Forelimb muscle (tissue), 1 donor: ENCODE measurements at places on chromosomes 7 and 10.

DNA sequence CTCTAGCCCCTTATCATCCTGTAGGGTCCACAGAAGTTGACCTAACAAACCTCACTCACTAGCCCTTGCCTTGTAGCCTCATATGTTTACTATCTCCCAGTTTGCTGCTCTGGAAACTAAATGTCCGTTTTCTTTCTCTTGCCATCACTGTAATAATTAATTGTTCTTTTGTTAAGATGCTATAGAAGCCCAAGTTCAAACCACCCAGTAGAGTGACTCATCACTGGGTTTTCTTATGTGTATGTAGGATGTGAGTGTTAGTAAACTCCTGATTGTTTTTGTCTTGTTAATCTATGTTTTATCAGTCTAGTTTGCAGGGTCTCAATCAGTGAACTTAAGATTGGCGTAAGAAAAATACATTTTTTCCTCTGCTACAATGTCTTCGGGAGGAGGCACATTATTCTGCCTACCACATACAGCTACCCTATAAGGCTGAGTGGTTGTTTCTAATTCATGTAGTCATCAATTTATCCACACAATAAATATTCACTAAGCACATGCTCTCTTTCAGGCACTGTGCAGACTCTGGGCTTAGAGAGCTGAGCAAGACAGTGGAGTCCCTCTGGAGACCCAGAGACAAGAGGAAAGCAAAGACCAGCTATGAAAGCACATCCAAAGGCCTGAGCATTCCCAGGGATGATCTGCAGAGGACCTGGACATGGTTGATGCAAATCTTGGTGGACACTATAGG lies 474.1 kb upstream of the AKR1E2 start:
- no peak for DNase-seq

DNA sequence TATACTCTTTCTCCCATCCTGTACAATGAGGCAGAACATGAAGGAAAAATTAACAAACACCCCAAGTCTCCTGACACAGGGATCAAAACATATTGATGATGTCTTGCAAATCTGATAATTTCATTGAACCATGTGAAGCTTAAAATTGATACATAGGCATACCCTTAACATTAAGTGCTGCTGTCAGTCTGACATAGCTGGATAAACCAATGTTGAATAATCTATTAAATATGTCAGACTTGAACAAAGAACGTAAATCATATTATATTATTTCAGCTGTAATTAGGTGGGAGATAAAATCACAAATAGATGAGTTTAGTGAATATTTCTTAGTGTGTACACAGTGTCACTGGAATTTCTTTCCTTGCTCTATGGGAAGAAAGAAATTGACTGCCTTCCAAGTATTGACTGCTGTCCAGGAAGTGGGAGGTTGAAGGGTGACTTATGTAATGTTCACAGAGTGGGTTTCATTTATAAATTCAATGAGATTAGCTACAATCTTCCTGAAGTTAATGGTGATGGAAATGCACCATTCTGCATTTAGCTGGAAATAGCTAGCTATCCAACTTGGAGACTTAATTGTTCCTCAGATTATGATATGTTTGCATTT lies 170.8 kb downstream of the AUTS2 start:
- peak; percentile 56 for DNase-seq

- DNase-seq = no peak
Observed at GRCh38 chr10:117075064-117075463, 63.0 kb downstream of the VAX1 start.

DNA sequence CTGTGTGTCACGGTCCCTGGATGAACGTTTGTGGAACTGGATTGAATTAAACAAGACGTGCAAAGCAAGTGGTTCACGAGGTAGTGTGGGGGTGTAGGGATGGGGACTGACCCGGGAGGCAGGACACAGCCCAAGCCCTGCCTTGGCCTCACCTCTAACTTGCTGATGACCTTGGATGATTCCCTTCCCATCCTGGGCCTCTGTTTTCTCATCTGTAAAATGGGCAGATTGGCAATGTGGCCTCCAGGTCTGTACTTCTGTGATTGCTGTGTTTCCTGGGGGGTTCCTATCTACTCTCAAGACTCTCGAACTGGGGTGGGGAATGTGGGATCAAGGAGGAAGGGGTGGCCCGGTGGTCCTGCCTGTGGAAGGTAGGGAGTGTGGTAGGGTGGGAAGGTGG lies 6.0 kb upstream of the PSMG3 start:
- no peak for DNase-seq

DNA sequence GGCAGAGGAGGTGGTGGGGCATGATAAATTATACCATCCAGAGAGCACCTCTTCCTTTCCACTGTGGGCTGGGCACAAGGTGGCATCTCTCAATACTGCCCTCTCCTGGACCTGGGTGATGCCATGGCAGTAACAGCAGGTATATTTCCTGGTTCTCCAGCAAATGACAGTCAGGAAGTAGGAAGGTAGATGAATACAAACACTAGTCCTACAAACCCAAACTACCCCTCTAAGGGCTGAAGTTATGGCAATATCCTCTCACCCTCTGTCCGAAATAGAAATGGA lies 1004.9 kb downstream of the KCNMA1 start:
- DNase-seq = no peak

- no peak for DNase-seq
Observed at GRCh38 chr10:19874791-19875190, 58.6 kb downstream of the PLXDC2 start.

DNA sequence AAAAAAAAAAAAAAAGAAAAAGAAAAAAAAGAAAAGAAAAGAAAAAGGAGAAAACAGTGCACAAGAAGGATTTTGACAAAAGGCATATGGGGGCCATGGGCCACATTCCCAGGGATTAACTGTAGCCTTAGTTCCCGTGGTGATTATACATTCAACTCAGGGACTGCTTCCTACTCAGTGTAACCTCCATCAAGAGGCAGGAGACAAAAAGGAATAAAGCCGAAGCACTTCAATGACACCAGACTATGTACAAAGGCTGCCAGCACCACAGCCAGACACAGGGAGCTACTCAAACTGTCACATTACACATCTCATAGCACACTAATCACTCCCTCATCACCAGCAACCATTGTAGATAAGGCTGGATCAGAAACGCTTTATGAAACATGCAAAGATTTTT lies 5.1 kb upstream of the PMPCB start:
- DNase-seq = no peak

DNA sequence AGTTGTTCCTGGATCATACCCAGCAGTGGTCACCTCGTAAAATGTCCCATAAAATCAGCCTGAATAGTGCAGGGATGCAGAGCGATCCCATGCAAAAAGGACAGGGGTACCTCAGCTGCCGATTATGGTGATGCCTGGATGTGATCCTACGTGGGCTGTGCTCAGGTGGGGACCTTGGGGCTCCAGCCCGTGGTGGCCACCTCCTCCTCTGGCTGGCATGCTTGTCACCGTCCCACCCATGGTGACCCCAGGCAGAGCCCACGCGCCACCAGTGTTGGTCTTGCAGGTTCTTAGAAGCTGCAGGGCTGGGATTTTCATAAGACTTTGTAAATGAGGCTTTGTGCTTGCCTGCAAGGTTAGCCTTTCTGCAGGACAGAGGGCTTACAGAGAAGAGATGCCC lies 97.2 kb downstream of the GLRX3 start:
- no peak for DNase-seq

- DNase-seq = no peak
Observed at GRCh38 chr10:1267148-1267547, 211.0 kb downstream of the WDR37 start.

GRCh38 chr7:69429911-69430383 lies 168.3 kb upstream of the AUTS2 start:
- DNase-seq = peak; percentile 81

DNA sequence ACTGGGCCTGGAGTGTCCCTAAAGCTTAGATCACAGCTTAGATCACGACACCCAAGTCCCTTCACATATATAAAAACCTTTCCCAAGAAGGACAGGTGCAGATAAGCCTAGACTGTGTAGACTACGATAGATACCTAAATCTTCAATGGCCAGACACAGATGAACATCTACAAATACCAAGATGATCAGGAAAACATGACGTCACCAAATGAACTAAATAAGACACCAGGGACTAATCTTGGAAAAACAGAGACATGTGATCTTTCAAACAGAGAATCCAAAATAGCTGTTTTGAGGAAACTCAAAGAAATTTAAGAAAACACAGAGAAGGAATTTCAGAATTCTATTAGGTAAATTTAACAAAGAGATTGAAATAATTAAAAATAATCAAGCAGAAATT lies 1082.6 kb upstream of the PHF14 start:
- no peak for DNase-seq

GRCh38 chr7:91566402-91566732 lies 302.1 kb downstream of the FZD1 start:
- no peak for DNase-seq

DNA sequence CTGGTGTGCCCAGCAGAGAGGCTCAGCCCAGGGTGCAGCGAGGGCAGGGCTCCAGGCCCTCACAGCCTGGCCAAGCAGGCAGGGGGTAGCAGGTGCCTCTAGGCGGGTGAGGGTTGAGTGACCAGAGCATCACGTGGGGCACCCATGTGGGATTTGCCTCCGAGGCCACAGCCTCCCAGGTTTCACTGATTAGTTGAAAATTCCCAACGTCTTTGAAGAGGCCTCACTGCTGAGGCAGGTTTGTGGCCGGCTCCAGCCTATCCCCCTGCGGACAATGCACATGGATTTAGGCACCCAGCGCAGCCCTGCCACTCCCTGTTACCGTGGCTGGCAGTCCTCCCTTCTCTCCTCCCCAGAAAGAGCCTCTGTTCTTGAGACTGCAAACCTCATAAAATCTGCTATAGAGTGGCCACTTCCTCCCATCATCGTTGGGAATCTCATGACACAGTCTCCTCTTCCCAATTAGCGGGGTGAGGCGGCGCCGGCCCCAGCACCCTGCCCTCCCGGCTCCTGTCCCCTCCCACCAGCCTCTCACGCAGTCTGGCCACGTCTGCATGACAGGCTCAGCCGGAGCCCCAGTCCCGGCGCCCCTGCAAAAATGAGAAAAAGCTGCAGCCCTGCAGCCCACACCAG lies 10.8 kb downstream of the MYL10 start:
- no peak for DNase-seq

DNA sequence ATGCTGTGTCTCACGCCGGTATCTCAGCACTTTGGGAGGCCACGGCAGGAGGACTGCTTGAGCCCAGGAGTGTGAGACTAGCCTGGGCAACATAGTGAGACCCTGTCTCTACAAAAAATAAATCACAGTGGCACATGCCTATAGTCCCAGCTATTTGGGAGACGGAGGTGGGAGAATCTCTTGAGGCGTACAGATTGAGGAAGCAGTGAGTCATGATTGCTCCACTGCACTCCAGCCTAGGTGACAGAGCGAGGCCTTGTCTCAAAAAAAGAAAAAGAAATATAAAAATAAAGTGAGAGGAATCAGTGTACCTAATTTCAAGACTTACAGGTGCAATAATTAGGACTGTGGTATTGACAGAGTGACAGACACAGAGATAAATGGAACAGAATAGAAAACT lies 23.9 kb downstream of the SLC25A40 start:
- DNase-seq = no peak

DNA sequence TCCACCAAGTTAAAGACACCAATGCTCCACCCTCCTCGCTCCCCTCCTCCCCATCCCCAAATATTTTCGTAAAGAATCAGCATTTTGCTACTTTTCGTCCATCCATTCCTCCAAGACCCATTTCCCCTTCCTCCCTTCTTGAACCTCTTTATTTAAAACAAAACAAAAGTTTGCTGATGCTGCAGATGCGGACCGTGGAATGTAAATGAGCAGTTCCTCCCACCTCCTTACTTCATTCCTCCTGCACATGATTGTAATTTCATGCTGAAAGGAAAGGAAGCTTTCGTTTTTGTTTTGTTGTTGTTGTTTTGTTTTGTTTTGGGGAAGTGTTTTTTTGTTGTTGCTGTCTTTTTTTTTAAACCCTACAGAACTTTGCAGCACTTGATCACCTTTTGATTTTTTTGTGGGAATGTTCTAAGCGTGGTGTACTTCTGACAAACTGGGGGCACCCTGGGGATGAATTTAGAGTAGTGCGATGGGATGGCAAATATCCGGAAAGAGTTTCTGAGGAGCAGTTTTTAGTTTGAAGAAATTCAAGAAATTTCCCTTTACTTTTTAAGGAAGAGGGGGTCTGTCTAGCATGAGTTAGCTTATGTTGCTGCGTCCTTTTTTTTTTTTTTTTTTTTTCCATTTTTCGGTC lies 177.3 kb downstream of the TCF7L2 start:
- DNase-seq = no peak

GRCh38 chr10:93376372-93377293 lies 105.5 kb downstream of the MYOF start:
- DNase-seq = peak; percentile 79

DNA sequence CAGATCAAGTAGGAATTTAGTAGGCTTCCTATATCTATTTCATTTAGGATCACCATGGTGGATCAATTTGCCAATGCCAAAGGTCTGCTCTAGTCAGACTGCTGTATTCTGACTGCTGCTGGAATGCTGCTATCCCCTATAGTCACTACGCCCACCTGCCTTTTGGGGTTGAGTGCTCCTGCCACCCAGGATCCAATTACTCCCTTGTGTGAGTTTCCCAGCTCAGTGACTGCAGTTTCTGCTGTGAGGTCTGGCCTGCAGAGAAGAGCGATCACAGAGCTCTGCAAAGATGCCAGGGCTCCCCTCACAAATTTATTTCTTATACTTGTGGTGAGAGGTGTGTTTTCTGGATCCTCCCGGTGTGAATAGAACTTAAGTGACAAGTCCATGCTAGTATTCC lies 88.1 kb upstream of the FOXI2 start:
- no peak for DNase-seq

- DNase-seq = no peak
Observed at GRCh38 chr10:10891124-10892082, 126.3 kb upstream of the CELF2 start.

DNA sequence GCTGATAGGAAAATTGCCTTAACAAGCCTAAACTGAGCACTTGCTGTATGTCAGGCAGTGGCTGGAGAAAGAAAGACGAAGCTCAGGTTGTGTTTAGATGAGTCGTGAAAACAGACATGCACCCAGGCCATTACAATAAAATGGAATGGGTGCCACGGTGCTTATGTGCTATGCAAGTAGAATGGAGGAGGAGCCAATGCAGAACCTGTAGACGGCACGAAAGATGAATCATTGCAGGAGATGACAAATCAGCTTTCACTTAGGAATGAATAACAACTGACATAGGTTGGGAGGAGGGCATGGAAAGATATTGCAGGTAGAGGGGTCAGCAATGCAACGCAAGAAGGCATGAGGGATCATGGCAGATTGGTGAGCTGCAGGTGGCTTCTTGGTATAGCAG lies 61.2 kb upstream of the ARHGAP21 start:
- DNase-seq = no peak

DNA sequence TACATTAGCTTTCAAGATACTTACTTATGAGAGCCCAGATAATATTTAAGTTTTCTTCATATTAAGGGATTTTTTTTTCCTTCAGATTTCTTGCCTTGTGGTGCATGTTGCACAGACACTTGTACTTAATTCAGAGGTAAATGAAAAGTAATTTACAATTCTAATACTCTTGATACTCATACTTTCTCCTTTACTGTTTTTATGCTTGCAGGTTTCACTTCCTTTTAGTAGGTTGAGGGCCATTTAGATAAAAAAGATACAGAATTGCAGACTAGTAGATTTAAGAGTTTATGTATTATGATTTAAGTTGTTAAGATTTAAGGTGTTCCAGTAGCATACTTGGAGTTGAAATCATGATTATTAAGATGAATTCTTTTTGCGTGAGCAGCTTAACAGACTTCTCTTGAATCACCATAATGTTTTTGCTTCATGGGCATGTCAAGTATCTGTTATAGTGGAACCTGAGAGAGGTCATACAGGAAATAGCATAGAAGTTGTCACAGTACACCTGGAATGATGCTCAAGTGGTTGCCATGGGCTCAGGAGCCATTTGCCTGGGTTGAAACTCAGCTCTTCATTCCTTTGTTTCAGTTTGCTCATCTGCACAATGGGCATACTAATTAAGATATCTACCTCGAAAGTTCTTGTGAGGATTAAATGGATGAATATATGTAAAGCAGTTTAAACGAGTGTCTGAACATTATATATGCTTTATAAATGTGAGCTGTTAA lies 174.8 kb upstream of the PRPS1L1 start:
- DNase-seq = no peak
